Right ventricle myocardium superior (tissue), 1 donor: ENCODE measurements at places on chromosomes 16 and 17. TPM values are rescaled to one million over a fixed set of nuclear protein-coding genes. Genes with fewer than 3 reads are reported as not detected.

The HSD11B2 gene
- total RNA-seq: 0.89 TPM

The CLEC18B gene
- total RNA-seq: 0.32 TPM

The RNF112 gene
- 2.2 TPM for total RNA-seq

- DNase-seq: peak; percentile 94
These were observed 672 bp upstream of the ALKBH5 start for GRCh38 chr17:18182978-18183333.

The HID1 gene
- 9.0 TPM for total RNA-seq

DNA sequence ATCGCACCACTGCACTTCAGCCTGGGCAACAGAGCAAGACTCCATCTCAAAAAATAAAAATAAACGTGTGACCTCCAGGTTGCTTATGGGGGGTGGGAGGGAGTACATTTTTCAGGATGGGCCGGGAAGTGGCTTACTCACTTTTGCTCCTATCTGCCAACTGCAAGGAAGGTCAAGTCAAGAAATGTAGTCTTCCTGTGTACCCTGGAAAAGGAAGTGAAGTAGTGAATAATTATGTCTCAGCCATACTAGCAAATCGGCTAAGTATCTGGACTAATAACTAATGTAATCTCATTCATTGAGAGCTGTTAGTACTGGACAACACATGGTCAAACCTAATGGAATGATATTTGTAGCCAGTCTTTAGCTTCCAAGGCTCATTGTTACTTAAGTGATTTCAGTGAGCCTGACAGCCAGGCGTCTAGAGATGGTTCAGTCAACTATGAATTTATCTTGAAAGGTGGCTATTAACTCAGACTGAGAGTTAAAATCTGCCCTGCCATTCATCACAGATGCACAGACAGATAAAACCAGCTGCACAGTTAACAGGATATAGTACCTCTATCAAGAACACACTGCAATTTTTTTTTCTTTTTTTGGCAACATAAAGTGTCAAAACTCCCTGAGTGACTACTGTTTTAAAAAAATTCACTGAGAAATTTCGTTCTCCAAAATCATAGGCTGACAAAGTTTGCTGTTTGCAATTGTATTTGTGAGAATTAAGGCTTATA is 3.7 kb upstream of the TACO1 start:
- DNase-seq: no peak

DNA sequence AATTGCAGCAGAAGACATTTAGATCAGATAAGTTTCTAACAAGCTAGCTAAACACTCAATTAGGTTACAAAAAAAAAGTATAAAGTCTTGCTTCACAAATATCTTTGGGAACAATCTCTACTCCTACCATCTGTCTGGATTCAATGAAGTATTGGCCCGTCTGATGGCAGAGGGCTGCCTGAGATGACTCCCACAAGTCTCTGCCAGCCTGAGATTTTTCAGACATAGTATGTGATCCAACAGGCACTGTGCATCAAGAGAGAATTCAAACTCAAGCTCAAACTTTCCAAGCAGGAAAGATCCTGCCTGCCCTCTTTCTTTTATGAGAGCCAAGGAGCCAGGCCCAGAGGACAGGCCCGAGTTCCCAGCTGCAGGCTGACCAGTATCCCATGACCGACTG is 22.6 kb downstream of the SLC39A11 start:
- DNase-seq: no peak

- no peak for DNase-seq
These were observed 2.3 kb downstream of the GAS2L2 start for GRCh38 chr17:35750526-35751395.
